ENCODE measurements at places on chromosomes 4 and X.

DNA sequence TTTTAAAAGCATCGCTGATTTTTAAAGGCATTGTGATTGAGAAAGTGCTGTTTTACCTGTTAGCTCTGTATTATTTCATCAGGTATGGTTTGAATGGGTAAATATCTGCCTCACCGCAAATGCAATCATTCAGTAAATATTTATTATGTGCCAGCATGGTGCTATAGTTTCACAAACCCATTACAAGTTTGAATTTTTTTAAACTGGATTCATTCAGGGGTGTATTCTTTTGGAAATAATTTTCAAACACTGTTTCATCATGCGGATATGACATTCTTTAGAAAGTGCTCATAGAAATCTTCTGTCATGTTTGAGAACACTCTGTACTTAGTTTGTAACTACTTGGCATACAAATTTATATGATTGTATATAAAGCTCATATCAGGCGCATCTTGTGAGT lies 37.2 kb downstream of the LIMCH1 start:
- DNase-seq = no peak

DNA sequence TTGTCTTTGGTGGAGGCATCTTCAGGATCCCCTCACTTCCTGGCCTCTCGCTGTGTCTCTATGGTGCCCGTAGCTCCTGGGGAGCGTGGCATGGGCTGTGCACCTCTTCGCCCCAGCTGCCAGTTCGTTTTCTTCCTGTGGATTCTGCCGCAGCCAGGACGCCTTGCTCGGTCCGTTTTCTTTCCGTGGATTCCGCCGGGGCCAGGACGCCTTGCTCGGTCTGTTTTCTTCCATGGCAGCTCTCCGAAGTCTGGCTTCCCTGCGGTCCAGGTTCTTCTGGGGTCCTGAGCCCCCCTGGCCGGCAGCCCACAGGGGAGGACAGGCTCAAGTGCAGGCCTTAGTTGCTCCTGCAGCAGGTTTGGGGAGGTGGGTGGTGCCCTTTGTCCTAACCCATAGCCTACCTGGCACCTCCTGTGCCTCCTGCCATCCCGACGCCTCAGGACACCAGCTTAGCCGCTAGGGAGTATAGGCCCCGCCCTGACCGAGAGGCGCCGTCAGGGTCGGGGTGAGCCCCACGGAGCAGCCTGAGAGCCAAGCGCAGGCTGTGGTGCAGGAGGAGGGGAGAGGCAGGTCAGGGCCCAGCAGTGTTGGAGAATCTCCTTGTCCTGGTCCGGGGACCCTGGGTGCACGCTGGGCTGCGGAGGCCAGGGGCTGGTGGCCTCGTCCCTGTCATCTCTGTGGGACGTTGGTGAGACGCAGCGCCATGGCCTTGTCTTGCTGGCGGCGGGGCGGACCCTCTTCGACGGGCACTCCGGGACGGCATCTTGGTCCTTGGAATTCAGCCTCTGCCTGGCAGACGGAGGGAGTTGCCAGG lies 27.1 kb downstream of the UVSSA start:
- DNase-seq = no peak

- no peak for DNase-seq
Measured at GRCh38 chrX:9088896-9089295, 55.0 kb upstream of the FAM9B start.

DNA sequence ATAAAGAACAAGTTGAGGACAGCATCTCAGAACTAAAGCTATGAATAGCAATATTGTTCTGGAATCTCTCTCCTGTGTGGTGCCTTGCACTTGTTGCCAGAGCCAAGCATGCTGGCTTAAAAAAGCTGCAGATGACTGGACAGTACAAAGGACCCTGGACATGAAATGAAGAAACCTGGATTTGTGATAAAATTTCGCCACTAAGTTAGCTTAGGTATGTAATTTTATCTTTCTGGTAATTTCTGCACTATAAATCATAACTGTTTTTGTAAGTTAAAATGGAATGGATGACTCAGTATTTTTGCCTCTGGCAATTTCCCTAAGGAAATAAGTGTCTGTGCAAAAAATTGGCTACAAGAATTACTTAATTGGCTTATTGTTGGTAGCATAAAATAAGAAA lies 317.2 kb downstream of the CAMK2D start:
- no peak for DNase-seq

DNA sequence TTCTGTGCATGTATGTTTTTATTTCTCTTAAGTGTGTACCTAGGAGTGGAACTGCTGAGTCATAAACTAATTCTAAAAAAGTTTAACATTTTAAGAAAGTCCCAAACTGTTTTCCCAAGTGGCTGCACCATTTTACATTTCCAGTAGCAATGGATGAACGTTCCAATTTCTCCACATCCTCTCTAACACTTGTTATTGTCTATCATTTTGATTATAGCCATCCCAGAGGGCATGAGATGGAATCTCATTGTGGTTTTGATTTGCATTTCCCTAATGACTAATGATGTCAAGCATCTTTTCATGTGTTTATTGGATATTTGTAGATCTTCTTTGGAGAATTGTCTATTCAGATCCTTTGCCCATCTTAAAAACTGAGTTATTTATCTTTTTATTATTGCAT lies 82.5 kb downstream of the PPEF1 start:
- DNase-seq = no peak

DNA sequence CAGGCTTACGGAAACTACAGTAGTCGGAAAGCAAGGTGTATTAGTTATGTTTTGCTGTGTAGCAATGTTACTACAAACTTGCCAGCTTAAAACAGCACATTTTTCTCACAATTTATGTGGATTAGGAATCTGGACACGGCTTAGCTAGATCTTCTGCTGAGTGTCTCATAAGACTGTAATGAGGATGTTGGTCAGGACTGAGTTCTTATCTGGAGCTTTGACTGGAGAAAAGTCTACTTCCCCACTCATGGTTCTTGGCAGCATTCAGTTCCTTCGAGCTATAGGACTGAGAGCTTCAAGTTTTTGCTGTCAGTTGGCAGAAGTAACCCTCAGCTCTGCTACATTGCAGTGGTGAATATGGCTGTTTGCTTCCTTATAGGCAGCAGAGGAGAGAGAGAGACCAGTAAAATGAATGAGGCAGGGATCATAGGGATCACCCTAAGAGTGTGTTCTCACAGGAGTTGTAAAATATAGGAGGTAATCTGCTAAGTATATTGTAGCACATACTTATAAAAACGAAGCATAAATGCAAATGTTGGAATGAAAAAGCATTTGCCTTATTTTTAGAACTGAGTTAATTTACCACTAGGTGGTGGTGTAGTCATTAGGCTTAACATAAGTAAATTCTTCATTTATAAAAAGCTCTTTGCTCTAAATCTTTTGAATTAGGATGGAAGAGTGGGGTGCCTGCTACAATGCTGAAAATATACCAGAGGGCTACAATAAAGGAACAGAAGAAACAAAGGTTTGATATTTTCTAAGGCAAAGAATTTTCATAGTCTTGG lies 38.6 kb downstream of the ALG13 start:
- DNase-seq = no peak

DNA sequence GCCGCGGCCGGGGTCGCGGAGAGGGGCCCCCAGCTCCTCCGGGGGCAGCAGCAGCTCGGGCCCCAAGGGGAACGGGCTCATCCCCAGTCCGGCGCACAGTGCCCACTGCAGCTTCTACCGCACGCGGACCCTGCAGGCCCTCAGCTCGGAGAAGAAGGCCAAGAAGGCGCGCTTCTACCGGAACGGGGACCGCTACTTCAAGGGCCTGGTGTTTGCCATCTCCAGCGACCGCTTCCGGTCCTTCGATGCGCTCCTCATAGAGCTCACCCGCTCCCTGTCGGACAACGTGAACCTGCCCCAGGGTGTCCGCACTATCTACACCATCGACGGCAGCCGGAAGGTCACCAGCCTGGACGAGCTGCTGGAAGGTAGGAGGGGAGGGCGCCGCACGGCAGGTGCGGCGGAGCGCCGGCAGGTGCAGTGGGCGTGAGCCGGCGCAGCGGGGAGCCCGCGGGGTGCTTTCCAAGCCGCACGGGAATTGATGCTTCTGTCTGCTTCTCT lies 886 bp downstream of the DCLK2 start:
- peak; percentile 34 for DNase-seq

DNA sequence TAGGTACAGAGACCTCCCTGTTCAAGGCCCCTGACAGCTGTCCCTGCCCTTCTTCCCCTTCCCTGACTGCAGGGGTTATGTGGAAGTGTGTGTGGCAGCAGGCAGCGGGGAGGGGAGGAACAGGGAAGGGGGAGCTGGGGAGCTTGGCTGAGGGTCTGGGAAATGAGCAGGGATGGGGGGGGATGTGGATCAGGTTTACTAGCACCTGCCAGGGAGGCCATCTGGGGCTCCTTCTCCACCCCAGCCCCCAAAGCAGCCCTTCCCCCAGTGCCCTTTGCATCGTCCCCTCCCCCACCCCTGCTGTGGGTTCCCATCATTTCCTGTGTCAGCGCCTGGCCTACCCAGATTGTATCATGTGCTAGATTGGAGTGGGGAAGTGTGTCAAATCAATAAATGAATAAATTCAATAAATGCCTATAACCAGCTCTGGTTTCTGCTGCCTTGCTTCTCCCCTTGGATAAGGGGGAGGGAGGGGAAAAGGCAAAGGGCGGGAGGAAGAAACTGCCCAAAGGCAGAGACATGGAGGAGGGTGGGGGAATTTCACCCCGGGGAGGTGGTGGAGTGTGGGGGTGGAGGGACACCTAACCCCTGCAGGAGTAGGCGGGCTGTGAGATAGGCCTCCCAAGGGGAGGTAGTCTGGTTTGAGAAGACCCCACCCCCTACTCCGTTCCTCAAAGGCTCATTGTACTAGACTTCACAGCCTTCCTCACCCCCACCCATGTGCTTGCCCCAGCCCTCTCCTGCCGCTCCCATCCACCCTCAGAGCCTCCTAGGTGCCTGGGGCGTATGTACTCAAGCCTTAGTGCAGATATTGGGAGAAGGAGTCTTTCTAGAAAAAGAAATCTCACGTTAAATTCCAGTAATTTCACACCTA lies 3.2 kb downstream of the CXorf65 start:
- no peak for DNase-seq

- no peak for DNase-seq
Measured at GRCh38 chr4:97987019-97987648, 156.1 kb downstream of the STPG2 start.

GRCh38 chr4:19151684-19152083 lies 1100.0 kb upstream of the SLIT2 start:
- no peak for DNase-seq

- no peak for DNase-seq
Measured at GRCh38 chrX:154334496-154334895, 38.9 kb downstream of the TKTL1 start.

GRCh38 chrX:153319295-153320046 lies 2.1 kb downstream of the PNMA6F start:
- DNase-seq = no peak

DNA sequence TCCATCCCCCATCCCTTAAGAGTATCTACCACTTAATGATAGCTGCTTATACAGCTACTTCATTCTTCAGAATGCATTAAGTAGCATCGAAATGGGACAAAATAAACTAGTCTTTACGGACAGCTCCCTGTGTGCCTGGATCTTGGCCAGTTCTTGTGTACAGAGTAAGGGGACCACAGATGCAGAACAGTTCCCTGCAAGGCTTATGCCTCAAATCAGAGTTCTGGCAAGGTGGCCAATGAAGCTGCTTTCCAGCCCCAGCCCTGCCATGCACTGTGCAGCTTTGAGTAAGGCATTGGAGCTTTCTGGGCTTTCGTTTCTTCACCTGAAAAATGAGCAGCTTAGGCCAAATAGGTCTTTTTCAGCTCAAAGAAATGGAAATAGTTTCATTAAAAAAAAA lies 14.2 kb downstream of the CLNK start:
- no peak for DNase-seq

- DNase-seq = no peak
Measured at GRCh38 chr4:153327247-153327646, 17.2 kb upstream of the MND1 start.

GRCh38 chrX:33138677-33139249 lies 72.6 kb downstream of the DMD start:
- no peak for DNase-seq

GRCh38 chr4:172989984-172990820 lies 178.4 kb upstream of the GALNT7 start:
- DNase-seq = no peak

DNA sequence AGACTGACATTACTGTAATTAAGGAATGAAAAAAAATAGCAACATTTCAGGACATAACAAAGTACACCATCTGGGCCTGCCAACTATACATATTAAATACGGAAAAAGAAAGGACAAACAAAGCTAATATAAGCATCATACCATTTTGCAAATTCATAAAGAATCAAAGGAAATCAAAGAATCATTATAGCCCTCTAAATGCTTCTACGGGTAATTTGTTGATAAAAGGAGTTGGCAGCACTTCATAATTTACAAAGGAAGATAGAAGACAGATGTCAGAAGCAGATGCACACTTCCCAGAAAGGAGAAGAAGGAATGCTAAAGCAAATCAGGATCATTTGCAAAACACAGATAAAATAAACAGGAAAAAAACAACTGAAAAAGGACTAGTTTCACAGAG lies 1757.3 kb downstream of the PCDH7 start:
- DNase-seq = no peak

GRCh38 chr4:185479507-185479971 lies 8.0 kb upstream of the CCDC110 start:
- no peak for DNase-seq
